DMS153 (cell line): ENCODE measurements at places on chromosomes 7 and 10.

DNA sequence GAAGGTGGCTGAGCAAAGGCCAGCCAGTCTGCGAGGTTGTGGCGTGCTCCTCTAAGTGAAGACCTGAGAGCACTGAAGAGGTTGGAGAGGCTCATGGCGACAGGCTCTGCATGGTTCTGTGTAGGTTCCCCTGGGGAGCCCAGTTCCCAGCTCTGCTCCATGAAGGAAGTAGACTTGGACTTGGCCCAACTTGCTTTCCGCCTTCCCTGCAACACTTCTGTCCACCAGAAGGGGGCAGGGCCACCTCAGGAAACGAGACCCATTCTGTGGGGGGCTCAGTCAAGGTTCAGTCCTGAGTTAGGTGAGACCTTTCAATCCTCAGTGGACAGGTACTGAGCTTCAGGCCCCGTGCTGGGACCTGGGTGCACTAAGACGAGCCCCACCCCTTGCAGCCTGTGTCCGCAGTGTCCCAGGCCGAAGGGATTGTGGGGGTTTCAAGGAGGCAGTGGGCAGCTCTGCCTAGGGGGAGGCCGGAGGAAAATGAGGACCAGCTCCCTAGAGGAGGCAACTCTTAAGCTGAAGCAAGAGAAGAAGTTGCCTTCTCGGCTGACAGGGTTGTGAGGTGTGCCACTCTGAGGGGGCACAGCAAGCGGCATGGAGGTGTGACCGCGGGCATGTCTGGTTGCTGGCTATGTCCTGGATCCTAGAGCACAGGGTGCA lies 15.0 kb upstream of the PCBD1 start:
- peak; percentile 16 for DNase-seq

- peak; percentile 6 for DNase-seq
Measured at GRCh38 chr10:99329554-99330346, 594 bp downstream of the CNNM1 start.

DNA sequence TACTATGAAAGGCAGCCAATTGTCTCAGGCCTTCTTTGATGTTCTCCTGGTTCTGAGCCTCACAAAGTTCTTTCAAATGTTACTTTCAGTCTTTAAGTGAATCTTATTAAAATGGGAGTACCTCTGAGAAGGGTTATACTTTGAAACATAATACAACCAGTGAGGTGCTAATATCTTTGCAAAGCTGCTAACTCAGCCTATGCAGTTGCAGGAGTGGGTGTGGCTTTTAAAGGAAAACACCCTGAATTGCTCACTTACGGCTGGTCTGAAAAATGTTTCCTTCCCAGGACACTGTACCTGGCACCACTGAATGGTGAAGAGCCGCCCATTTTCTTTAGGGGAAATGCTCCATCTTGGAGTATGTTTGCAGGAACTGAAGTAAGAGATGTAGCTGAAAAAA lies 130.9 kb downstream of the CHN2 start:
- DNase-seq = no peak

- DNase-seq = no peak
Measured at GRCh38 chr7:1268866-1269265, 36.2 kb downstream of the UNCX start.

DNA sequence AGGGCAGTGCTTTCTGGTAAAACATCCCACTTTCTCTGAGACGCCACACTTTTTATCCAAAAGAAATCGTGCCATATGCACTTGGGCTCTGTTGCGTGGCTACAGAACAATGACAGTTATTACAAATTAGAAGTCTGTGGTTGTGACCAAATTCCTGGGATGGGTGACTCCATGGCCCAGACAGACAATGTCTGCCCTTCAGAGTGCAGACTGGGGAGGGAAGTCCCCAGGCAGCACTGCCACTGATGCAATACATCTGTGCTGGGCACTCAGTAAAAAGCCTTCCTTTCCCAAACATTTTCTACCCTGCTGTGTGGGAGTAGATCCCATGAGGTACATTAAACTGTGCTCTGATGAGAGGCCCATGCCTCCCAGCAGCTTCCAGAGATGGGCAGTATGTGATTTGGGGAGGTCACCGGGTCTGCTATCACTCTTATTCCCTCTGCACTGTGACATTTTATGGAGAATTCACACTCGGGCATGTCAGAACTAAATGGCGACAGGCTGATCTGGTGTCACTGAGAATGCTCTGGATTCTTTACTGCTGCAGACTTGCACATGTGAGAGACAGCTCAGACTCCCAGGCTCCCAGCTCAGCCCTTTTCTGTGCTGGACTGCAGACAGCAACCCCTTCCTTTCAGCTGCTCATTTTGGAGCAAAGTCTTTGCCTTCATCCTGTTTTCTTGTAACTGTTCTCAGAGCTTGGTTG lies 243.5 kb upstream of the ZNF32 start:
- no peak for DNase-seq

DNA sequence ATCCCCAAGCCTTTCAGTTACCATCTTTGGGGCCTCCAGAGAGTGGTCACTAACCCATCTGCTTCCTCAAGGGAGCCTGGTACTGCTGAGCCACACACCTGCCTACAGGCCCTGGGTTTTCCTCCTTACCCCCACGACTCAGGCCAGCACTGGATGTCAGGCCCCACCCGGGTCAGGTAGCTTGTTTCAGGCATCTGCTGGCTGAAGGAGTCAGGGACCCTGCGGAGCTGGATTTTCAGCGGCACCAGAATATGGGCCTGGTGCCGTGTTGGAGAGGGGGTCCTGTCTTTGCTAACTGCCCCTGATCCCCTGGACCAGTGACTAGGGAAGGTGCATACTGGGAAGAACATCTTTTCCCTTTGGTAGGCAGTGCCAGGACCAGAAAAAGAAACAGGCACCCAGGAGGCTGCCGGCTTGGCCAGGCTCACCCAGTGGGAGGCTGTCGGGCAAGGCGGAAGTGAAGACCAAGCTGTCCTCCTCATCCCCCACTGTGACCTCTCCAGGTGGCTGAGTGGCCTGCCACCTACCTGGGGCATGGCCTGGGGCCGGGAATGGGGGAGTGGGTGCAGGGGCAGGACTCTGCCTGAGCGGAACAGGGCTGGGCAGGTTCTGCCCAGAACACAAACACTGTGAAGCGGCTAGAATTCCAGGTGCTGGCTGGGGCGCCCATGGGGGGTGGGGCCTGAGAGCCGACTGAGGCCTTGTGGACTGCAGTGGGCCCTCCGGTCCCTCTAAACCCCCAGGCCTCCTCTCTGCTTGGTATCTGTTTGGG lies 12.4 kb upstream of the SAMD8 start:
- DNase-seq = no peak

DNA sequence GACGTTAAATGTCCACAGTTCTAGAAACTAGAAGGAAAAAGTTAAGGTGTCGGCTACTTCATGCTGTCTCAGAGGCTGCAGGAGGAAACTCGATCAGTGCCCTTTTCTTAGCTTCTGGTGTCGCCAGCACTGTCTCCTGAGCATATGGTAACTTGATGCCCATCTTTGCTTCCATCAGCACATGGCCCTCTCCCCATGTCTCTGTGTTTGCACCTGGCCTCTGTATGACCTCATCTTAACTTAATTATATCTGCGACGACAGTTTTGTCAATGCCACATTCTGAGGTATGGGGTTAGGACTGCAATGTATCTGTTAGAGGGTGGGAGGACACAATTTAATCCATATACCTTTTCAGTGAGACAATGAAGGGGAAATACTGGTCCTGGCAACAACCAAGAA lies 449.9 kb downstream of the POM121L12 start:
- no peak for DNase-seq

GRCh38 chr7:2157473-2158279 lies 75.1 kb downstream of the MAD1L1 start:
- DNase-seq = peak; percentile 97

GRCh38 chr7:20224025-20224424 lies 6.8 kb upstream of the MACC1 start:
- no peak for DNase-seq

DNA sequence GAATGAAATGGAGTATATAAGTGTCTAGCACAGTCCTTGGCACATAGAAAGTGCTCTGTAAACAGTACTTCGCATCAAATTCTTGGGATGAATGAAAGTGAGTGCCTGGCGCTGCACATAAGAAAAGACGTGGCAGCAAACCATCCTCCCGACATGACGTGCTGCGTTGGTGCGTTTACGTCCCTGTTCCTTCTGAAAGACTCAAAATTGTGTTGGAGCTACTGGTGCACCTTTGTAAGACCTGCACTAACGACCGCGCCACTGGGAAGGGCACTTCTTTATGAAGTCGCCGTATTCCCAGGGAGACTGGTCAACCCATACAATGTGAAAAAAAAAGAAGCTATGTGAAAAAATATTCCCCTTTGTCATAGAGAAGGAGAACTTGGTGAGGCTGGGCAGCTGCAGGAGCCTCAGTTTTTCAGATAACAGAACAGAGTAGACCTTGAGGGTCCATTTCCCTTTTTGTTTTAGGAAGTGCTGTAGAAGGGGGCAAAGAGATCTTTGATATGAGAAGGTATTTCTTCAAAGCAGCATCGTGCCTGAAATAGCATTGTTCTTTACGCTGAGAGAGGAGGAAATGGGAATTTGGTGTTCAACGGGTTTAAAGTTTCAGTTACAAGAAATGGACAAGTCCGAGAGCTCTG lies 91.7 kb downstream of the PTPRE start:
- no peak for DNase-seq

GRCh38 chr7:107370816-107371215 lies 99.0 kb upstream of the GPR22 start:
- DNase-seq = no peak

GRCh38 chr7:87152897-87153641 lies 816 bp downstream of the DMTF1 start:
- no peak for DNase-seq

DNA sequence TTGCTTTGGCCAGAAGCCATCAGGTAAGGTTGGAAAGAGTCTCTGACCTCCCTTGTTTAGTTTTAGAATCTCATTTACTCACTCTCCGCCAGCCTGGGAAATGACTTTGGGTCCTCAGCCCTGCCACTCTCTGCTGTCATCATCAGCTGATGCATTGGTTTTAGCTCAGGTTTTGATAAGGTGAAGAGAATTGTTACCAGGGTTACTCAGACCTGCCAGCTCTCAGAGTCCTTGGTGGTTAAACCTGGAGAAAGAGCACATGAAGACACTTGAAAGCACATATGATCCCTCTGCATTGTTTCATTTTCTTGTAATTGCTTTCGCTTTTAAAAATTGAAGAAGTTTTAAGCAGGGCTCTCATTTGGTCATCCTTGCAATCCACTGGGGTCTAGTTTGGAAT lies 4.0 kb upstream of the CROT start:
- DNase-seq = no peak

DNA sequence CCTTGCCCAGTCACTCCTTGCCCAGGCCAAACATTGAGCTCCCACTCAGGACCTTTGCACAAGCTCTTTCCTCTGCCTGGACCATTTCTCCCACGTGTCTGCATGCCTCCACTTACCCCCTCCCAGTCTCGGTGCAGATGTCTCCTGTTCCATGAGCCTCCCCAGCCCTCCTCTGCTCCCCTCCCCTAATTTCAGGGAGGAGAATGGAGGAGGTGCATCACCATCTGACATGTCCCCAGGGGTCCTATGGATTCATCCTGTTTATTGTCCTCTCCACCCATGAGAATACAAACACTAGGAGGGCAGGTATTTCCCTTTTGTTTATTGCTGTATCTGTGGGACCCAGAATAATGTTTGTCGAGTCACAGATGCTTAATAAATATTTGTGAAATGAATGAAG lies 8.6 kb upstream of the GRID2IP start:
- DNase-seq = no peak

GRCh38 chr10:129972145-129972965 lies 8.3 kb upstream of the EBF3 start:
- no peak for DNase-seq

- no peak for DNase-seq
Measured at GRCh38 chr7:118580743-118581382, 356.4 kb downstream of the ANKRD7 start.

- peak; percentile 27 for DNase-seq
Measured at GRCh38 chr7:16982640-16983350, 101.0 kb upstream of the AGR3 start.

GRCh38 chr7:31488562-31489203 lies 25.2 kb upstream of the ITPRID1 start:
- no peak for DNase-seq

GRCh38 chr7:131335639-131336381 lies 8.1 kb downstream of the MKLN1 start:
- no peak for DNase-seq

GRCh38 chr7:118626739-118627138 lies 402.2 kb downstream of the ANKRD7 start:
- DNase-seq = no peak

DNA sequence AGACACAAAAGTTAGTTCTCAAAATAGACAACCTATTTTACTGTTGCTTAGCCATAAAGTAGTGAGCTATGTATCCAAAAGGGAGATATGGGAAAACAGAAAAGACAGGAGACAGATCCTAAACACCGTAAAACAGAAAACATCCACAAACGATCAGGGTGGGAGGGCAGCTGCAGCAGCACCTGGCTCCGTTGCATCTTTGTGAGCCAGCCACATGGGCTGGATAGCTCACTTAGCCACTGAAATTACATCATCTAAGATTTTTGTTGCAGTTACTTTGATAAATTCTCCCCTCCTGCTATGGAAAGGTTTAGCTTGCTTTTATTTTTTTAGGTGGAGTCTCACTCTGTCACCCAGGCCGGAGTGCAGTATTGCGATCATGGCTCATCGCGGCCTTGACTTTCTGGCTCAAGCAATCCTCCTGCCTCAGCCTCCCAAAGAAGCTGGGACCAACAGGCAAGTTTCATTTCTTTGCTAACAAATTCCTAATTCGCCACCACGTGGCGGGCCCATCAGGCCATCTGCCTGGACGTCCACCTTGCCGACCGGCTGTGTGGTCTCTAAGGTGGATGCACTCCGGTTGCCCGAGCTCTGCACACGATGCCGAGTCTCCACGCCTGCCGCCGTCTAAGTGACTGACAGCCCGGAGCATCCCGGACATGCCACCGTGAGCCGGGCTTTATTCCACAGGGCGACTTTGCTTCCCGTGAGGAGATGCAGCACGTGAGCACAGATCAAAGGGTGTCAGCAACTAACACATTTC lies 159.8 kb downstream of the DIP2C start:
- no peak for DNase-seq

DNA sequence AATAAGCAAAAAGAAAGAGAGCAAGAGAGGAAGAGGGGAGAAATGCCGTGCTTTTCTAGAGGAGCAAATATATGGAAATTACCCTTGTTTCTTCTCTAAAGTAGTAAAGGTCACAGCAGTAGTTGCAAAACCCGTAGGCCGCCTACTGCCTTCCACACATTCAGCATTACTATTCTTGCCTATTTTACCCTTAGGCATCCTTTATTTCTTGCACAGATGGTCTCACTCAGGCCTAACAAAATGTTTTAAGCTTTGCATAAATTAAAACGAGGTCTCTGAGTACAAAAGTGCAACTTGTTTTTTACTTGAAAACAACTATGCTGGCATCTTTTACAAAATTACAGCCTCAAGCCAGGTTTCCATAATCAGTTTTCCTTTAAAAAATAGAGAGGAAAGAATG lies 644.6 kb downstream of the AUTS2 start:
- no peak for DNase-seq

DNA sequence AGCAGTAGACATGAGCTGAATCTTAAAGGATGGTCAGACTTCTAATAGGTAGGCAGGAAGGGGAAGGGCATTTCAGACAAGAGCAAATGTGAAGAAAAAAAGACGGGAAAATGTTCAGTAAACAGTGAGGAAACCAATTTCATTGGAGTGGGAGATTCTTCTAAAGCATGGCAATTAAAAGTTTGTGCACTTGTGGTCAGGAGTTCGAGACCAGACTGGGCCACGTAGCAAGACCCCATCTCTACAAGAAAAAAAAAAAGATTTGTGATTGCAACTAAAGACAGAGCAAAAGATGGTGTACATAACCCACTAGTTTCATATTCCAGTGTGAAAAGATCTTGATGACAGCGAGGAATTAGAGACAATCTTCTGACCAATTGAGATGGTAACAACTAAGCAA lies 41.7 kb downstream of the CCDC71L start:
- no peak for DNase-seq
